ENCODE measurements at places on chromosomes 3 and 15.

GRCh38 chr3:71111784-71112440, 471.6 kb downstream of the FOXP1 start:
- DNase-seq = peak; percentile 67

DNA sequence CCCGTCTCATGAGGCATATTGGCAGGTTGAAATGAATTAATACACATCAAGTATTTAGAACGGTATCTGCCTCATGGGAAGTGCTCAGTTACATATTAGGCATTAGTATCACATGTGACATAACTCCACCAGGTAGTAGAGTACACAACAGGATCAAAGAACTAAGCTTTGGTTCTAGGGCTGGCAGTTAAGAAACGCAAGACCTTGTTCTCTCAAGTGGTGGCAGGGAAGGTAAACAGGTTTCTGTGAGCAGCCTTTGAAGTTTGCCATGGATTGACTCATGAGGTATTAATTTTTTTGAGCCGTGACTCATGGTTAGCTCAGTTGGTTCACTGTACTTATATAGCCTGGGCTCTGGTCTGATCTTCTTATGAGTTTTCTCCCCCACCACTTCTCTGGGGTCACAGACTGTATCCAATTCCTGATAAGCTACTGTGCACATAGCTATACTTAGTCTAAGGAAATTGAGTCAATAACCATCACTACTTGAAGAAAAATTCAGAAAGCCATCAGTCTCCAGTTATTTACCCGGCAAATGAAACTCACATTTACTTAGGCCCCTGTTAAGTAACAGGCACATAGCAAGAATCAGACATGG, 155.6 kb upstream of the STT3B start:
- DNase-seq = peak; percentile 26

- no peak for DNase-seq
These were observed 21.6 kb downstream of the SEC61A1 start for GRCh38 chr3:128073807-128074206.

- DNase-seq = no peak
These were observed 147.5 kb downstream of the ALDH1A2 start for GRCh38 chr15:57917998-57918397.

DNA sequence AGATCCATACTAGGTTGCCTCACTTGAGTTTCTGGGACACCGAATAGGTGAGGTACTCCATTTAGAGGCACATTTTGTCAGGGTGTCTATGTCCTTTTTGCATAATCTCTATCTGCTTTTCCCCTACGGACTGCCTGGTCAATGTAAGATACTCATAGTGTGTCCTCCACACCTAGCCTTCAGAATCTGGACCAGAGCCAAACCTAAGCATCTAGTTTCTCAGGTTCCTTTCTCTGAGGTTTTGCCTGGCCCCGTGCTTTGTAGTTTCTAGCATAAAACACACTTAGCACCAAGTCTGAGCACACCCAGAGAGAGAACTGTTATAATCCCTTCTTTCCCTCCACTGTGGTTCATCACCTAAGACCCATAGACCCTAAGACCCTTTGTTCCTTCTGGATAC, 105.9 kb upstream of the MLF1 start:
- no peak for DNase-seq

DNA sequence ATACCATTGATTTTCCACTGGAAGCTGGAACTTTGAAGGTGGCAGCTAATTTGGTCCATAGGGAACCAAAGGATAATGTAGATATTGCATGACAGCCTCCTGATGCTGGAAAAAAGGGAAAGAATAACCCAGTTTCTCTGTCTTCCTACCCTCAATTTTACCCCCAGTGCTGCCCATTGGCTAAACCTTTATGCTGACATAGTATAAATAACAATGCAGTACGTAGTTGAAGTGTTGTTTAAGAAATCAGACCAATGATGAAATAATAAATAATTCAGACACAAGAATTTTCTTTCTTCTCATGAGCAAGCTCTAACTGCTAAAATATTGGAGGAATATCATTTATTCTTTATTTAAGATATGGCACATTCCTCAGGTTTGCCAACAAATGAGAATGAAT, 843.4 kb downstream of the EPHA3 start:
- no peak for DNase-seq

DNA sequence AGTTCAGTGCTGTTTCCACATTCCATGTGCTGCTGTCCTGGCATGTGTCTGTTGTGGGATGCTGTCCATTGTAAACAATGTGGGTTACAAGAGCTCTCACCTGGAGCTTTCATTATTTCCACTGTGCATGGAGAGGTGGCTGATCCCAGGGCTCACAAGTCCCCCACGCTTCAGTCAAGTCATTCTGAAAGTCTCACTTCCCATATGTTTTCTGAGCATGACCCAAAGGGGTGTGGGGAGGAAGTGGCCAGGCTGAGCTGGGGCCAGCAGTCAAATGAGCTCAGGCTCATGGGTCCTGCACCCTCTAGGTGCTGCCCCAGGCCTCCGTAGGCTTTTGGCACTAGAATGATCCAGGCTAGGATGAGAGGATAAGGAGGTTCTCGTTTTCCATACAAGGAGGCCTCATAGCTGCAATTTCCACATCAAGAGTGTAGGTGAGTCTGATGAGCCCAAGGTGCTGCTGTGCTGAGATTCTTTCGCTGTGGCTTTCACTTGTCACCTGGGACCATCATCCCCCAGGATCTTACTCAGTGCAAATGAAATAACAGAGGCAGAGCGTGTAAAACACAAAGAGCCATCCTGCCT, 22.0 kb downstream of the STARD5 start:
- DNase-seq = no peak

- peak; percentile 13 for DNase-seq
These were observed 26.8 kb downstream of the KAT2B start for GRCh38 chr3:20066850-20067617.

DNA sequence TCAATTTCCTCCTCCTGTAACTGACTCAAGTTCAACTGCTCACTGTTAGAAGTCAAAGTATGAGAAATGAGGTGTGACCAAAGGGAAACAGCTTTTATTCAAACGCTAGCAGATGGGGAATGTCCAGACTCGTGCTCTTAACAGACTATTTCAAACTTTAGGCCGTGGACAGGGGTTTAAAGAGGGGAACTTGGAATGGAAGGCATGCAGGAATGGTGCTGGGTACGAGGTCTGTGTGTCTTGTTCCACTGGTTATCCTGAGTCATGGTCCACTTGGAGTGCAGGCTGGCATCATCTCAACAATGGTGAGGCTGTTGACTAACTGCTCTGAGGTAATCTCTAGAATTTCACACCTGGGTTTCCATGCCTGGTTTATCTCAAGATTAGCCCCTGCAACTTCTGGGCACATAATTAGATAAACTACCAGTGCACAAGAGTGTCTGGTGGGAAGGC, 22.9 kb upstream of the DNAAF4 start:
- no peak for DNase-seq

GRCh38 chr3:120683671-120684301, 1.7 kb upstream of the HGD start:
- no peak for DNase-seq

DNA sequence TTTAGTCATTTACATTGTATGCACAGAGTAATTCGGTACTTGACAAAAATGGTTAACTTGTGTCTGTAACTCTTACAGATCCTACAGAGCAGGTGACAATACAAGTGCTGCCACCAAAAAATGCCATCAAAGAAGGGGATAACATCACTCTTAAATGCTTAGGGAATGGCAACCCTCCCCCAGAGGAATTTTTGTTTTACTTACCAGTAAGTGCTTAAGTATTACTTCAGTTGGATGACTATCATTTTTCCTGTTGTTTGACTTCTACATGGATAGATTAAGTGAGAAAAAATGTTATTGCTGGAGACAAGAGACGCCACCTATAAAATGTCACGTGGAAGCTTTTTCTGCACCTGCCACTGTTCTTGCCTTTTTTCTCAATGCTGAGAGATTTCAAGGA, 173.2 kb downstream of the ALCAM start:
- no peak for DNase-seq

- DNase-seq = no peak
These were observed 2.8 kb upstream of the ISG20 start for GRCh38 chr15:88636050-88636449.

GRCh38 chr15:99345832-99346462, 94.7 kb downstream of the LRRC28 start:
- DNase-seq = no peak

- no peak for DNase-seq
These were observed 4.7 kb downstream of the GHRL start for GRCh38 chr3:10287936-10288574.

DNA sequence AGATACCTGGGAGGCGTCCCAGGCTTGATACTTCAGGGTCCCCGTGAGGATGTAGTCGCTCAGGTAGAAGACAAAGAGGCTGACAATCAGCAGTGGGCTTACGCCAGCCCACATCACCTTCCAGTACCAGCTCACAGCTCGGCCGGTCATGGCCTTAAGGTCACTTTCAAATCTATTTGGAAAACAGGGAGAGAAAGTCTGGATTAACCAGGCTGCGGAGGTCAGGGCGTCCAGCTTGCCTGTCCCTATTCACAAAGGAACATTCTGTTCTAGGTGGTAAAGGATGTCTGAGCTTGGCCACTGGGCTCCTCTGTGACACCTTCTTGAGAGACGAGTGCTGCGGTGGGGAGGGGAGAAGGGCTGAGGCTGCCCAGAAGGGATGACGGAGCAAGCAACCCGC, 36.5 kb downstream of the SLC6A20 start:
- DNase-seq = no peak

DNA sequence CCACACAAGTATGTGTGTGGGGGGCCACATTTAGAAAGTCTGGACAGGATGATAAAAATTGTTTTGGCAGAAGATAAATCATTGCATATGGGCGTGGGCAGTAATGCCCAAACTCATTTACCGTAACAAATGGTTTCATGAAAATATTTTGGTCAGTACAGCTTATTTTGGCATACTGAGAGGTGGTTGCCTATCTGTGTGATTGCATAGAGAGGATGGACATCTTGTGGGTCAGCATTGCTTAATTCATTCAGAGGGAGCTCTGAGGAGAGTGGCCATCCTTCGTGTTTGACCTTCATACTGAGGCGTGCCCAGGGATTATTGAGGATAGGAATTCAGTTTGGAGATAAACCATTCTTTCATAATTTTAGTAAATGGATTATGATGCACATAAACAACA, 162.5 kb downstream of the GAP43 start:
- no peak for DNase-seq

DNA sequence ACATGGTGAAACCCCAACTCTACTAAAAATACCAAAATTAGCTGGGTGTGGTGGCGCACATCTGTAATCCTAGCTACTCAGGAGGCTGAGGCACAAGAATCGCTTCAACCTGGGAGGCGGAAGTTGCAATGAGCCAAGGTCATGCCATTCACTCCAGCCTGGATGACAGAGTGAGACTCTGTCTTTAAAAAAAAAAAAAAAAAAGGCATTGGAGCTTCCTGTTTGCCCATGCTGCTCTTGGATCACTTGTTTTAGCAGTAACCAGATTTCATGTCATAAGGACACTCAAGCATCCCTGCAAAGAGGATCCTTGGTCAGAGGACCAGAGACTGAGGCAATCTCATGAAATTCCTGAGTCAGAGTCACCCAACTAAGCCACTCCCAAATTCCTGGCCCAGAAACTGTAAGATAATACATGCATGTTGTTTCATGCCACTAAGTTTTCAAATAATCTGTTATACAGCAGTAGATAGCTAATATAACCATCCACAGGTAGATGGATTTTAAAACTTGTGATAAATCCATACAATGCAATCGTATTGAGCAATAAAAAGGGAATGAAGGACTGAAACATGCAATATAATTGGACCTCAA, 82.0 kb upstream of the XXYLT1 start:
- peak; percentile 84 for DNase-seq

All from GM03348 (cell line).